ENCODE measurements at places on chromosomes 6 and 20.
A peak's percentile ranks its signal among the peaks of the same experiment; 100 is the strongest.

- no peak for DNase-seq
These were observed 97.9 kb downstream of the GJA1 start for GRCh38 chr6:121533321-121533841.

GRCh38 chr6:157322792-157323254 lies 496 bp downstream of the TMEM242 start:
- DNase-seq, result no peak

GRCh38 chr6:111536910-111537527 lies 54.0 kb upstream of the REV3L start:
- no peak for DNase-seq

GRCh38 chr6:129893640-129894039 lies 32.5 kb upstream of the TMEM244 start:
- no peak for DNase-seq

- DNase-seq, result no peak
These were observed 917.8 kb upstream of the ADGRB3 start for GRCh38 chr6:67717281-67717680.

DNA sequence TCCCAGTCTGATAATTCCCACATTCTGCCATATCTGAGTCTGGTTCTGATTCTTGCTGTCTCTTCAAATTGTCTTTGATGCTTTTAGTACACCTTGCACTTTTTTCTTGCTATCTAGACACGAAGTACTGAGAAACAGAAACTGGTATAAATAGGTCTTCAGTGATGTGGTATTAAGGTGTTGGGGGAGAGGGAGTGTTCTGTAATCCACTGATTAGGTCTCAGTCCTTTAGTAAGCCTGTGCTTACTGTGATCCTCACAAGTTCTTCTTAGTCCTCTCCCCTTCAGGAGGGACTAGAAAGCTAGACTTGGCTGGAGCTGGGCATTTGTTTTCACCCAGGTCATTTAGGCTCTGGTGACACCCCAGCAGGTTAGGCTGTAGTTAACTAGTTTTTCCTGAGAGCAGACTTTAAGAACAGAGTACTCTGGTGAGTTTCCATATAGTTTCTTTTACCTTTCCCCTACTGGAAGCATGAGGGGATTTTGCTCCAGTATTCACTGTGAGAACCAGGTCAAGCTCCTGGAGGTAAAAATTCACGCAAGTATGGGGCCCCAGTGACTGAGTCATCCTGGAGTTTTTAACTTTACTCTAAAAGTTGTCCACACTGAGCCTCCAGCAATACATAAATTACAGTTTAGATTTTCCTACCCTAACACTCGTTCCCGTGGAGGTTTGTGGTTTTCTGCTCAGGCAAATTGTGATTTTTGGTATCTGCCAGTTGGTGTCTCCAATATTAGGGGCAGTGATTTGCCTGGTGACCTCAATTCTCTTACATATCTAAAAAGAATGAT lies 154.6 kb downstream of the CDKAL1 start:
- DNase-seq, result no peak

DNA sequence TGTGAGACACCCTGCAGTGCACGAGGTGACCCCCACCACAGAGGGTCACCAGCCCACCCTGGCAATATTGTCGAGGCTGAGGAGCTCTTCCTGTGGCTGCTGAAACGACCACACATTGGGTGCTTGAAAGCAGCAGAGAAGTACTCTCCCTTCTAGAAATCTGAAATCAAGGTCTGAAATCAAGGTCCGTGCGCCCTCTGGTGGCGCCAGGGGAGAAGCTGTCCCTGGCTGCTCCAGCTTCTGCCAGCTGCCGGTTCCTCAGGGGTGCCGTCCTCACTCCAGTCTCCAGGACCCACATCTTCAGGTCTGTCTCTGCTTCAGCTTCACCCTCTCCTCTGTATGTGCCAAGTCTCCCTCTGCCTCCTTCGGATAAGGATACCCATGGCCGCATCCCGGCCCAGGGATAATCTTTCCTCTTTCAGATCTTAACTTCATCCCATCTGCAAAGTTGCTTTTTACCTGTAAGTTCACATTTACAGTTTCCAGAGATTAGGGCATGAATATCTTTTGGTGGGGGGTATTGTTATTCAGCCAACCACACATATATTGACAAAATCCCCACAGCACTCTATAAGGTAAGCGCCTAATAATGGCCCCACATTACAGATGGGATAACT lies 108.3 kb upstream of the PHACTR3 start:
- peak; percentile 74 for DNase-seq

DNA sequence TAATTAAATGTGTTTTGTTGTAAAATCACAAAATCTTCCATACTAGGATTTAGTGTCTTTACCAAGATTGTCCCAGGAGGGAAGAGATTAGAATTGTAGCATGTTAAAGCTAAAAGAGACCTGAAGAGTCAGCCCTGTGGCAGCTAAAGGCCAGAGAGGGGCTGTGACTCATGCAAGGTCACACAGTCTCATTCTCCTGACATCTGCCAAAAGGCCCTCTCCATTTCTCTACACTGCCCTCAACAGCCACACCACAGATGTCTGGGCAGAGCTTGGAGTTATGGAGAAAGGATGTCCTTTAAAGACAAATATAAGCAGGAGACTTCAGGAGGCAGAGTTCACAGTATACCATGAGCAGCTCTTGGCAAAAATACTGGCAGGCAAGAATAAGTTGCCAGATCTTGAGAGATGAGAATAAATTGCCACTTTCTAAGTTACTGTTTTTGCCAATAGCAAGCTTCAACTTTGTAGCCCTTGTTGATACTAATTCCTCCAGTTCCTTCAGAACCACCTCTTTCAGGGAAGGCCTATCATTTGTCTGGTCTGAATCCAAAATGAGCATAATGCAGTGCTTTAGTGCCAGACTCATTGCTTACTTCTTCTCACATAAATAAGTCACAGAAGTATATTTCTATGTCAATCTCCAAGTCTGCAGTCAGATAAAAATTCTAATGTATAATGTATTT lies 41.7 kb downstream of the AKIRIN2 start:
- DNase-seq, result no peak

GRCh38 chr6:24743265-24743943 lies 24.4 kb upstream of the C6orf62 start:
- DNase-seq, result no peak

GRCh38 chr20:13990465-13990864 lies at the start of gene SEL1L2:
Gene SEL1L2 (minus strand): TSS chr20:13990614. CDS start chr20:13990534, 80 bp downstream.
- DNase-seq, result no peak

DNA sequence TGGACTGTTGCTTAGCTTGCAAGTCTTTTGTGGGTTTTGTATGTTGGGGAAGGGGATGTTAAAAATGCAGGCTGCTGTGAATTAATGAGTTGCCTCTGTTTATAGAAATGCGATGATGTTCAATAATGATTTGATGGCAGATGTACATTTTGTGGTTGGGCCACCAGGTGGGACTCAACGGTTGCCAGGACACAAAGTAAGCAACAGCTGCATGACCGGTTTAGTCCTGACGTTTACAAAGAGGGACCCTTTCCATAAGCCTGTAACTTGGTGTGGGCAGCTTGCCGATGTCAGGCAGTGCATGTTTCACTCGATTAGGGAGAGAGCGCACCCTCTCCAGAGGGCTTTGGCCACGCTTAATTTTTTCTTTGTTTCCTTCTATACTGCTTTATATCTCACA lies 1.3 kb downstream of the BTBD3 start:
- DNase-seq, result no peak

DNA sequence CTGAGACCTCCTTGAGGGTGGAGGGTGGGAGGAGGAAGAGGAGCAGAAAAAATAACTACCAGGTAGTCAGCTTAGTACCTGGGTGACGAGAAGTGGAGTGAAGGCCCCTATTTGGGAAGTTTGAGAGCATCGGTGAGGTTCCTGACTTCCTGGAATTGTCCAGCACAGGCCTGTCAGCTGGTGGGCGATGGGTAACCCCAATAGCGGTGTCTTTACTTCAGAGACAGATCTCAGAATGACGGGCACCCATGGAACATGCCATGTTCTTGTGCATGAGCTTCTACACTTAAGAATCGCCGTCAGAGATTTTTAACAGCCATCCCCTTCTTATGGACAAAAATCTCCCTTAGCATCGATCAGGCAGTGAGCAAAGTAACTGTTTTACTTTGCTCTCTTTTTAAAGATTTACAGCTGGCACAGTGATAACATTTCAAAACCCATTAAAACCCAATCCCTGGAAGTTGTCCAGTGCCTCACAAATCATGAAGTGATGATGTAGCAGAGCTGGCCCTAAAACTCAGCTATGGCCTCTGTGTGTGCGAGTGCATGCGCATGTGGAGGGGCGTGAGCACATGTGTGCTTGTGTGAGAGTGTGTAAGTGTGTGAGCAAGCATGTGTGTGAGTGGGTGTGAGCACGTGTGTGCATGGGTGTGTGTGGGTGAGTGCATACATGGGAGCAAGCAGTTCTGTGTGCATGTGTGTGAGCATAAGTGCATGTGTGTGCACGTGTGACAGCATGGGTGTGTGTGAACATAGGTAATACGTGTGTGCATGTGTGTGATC lies 85.2 kb downstream of the DLL1 start:
- DNase-seq, result no peak

DNA sequence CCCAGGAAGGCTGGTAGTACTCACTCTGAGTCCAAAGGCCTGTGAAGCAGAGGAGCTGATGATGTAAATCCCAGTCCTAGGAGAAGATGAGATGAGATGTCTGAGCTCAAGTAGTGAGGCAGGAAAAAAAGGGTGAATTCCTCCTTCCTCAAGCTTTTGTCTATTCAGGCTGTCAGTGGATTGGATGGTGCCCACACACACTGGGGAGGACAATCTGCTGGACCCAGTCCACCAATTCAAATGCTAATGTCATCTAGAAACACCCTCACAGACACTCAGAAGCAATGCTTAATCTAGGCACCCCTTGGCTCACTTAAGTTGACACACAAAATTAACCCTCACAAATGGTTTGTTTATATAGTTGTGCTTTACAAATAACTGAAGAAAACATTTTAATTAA lies 94.6 kb downstream of the CD109 start:
- no peak for DNase-seq

DNA sequence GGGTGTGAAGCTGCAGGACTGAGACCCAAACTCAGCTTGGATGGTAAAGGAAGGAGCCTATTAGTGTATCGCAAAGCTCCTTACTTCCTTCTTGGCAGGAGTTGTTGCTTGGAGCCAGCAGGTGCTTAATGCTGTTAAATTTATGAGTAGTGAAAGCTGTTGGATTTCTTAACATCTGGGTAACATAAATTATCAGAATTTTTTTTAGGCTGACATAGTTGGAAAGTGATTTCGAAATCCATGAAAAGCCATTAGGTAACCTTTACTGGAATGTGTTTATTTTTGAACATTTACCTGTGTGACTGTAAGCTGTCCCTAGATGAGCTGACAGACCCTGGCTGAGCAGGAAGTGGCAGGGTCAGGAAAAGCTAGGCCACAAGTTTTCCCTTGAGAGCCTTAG lies 470.4 kb upstream of the SLC35B3 start:
- no peak for DNase-seq

GRCh38 chr20:25487306-25487705 lies 79.8 kb downstream of the GINS1 start:
- DNase-seq, result no peak

DNA sequence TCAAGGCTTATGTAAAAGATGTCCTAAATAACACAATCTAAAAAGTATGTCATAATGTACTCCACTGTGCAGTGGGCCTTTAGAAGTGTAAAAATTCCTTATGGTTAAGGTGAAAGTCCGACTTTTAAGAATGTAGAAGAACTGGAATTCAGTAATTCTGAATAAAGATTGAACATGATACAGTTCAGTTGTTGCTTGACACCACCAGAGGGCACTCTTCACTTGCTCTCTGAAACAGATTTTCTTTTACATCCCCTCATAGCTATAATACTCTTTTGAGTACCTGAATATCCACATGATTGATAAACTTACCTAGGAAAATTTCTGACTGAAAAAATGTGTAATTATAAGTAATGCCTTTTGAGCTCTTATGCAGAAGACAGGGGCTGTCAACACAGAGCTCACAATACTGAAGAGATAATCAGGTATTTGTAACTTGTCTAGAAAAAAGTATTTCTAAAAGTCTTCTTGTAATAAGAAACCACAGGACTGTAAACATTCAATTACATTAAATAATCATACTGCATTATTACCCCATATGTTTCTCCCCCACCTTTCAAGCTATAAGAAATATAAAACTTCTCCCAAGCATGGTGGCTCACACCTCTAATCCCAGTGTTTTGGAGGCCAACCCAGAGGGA lies 92.1 kb downstream of the POPDC3 start:
- no peak for DNase-seq

DNA sequence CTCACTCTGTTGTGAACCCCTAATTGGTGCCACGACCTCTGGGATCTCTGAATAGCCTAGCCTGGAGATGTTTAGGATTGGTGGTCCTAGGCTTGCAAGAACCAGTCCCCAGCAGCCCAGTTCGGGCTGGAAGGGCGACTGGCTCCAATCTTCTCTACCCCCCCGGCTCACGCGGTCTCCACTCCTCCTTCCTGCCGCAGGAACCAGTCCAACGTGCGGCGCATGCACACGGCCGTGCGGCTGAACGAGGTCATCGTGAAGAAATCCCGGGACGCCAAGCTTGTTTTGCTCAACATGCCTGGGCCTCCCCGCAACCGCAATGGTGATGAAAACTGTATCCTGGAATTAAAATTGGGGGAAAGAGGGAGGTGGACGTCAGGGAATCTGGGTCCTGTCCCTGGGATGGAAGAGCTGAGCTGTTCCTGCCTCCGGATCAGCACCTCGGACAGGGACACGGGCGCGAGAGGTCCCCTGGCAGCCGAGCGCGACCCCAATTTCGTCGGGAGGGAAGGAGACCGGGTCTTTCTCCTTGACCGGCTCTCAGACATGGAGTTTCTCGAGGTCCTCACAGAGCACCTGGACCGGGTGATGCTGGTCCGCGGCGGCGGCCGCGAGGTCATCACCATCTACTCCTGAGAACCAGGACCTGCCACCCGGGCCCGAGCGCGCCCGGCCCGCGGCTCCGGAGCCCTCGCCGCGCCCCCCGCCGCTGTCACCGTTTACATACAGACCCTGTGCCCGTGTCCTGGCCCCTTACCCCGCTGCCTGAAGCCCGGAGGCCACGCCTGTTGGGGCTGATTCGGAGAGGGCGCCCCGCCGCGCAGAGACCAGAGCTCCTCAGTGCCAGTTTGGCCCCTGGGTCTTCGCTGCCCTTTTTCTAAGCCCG lies 28.2 kb downstream of the SLC12A5 start:
- DNase-seq, result peak; percentile 25

DNA sequence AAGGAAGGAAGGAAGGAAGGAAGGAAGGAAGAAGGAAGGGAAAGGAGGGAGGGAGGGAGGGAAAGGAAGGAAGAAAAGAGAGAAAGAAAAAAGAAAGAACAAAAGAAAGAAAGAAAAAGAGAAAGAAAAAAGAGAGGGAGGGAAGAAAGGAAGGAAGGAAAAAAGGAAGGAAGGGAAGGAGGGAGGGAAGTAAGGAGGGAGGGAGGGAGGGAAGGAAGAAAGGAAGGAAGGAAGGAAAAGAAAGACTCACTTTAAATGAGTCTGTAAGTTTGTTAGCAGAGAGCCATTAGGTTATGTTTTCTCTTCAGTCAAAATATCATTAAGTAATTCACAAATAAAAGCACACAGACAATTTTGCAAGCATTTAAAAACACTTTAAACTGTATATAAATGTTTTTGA lies 44.0 kb upstream of the SASH1 start:
- DNase-seq, result no peak

- DNase-seq, result no peak
These were observed 65.9 kb upstream of the SMLR1 start for GRCh38 chr6:130761286-130761685.
